ENCODE measurements at places on chromosomes 11 and 22.

DNA sequence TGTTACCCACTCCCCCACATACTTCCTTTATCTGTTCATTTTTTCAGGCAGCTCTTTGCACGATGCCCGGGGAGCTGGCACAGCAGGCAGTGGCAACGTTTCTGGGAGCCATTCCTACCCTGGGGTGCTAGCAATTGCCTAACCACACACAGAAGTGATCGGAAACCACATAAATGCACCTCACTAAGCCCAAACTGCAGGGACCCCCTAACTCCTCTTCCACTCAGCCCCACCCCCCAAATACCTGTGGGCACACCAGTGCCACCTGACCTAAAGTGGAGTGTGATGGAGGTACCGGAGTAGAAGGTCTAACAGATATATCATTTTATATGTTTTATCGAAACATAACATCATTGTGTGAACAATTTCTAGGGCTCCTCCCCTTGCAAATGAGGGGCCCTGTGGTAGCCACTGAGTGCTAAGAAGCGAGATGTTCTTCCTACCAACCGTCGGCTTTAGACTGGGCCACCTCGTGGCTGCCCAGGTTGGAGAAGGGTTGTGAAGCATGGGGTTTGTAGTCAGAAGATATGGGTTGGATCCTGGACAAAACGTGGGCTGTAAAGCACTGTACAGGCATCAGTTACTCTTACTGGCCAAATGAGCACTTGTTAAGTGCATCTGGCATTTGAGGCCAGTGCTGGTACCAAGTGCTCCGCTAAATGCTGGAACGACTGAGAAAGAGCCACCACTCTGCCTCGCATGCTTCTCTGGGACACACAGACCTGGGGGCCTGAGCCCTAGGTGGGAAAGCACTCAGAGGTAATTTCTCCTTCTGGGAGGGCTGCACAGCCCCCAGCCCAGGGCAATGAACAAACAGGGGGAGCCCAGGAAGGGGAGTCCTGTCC lies 2.8 kb downstream of the MRGPRD start:
- DNase-seq = peak; percentile 33
- H3K4me1 ChIP-seq = no peaks in the 10 kb centered on the region
- no peak overlapping the region for H3K4me3 ChIP-seq

GRCh38 chr11:130999086-130999485 lies 82.8 kb upstream of the SNX19 start:
- H3K36me3 ChIP-seq = no peaks in the 10 kb centered on the region
- DNase-seq = no peak
- H3K4me1 ChIP-seq = no peaks in the 10 kb centered on the region
- no peak overlapping the region for H3K27ac ChIP-seq

- no peaks in the 10 kb centered on the region for H3K27me3 ChIP-seq
- H3K36me3 ChIP-seq = no peaks in the 10 kb centered on the region
- peaks cover 24% of the 10 kb centered on the region for H3K4me1 ChIP-seq
- DNase-seq = peak; percentile 31
- H3K4me3 ChIP-seq = no peak overlapping the region
- no peak overlapping the region for H3K27ac ChIP-seq
Observed at GRCh38 chr22:31343235-31344191, 2.6 kb downstream of the PATZ1 start.

DNA sequence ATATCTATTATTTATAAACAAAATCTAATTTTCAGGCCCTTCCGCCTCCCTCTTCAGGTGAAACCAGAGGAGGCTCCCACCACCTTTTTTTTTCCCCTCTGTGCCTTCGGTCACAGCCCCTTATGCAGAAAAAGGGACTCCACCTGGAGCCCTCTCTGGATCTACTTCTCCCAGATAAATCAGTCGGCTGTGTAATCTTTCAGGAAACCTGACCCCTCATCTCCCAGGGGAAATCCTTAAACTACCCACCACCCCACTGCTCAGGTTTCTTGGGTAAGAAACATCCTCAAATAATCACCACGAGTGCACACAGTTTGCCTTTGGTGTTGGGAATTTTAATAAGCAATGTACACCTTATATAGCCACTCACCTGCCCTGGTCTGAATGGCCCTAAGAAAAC lies 104.2 kb downstream of the NAV2 start:
- H3K4me3 ChIP-seq = no peak overlapping the region
- H3K27me3 ChIP-seq = no peaks in the 10 kb centered on the region
- no peak overlapping the region for H3K27ac ChIP-seq
- no peaks in the 10 kb centered on the region for H3K36me3 ChIP-seq

All from right lobe of liver (tissue), 6 donors.